ENCODE measurements at places on chromosomes 1 and 21. TPM values are rescaled to one million over a fixed set of nuclear protein-coding genes. Genes with fewer than 3 reads are reported as not detected.

Gene SPATA1
- not detected for total RNA-seq

GRCh38 chr1:37719572-37720195 lies 27.4 kb downstream of the CDCA8 start:
- H3K36me3 ChIP-seq: no peaks in the 10 kb centered on the region
- DNase-seq: peak; percentile 34
- no peak overlapping the region for H3K4me3 ChIP-seq
- no peaks in the 10 kb centered on the region for H3K4me1 ChIP-seq

DNA sequence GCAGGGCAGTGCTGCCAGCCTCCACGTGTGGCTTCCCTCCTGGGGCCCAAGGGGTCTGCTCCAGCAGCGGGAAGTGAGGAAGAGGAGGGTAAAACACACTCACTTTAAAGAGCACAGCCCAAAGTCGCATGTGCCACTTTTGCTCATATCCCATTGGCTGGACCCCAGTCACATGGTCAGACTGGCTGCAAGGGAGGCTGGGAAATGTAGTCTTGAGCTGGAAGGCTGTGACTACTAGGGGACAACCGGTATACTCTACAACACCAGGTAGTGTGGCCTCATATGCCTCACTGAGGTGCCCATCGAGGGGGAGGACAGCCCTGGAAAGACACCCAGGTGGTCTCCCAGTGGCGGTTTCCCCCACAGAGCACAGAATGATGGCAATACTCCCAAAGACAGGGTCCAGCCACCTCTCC lies 45.2 kb downstream of the CAMK2N1 start:
- no peak overlapping the region for H3K4me3 ChIP-seq
- no peak overlapping the region for H3K27ac ChIP-seq
- peak; percentile 66 for DNase-seq
- H3K4me1 ChIP-seq: no peaks in the 10 kb centered on the region
- H3K36me3 ChIP-seq: no peaks in the 10 kb centered on the region

Gene LMX1A
- total RNA-seq: 1.8 TPM

GRCh38 chr1:66182551-66183178 lies 351.3 kb upstream of the SGIP1 start:
- H3K27ac ChIP-seq: no peak overlapping the region
- no peaks in the 10 kb centered on the region for H3K27me3 ChIP-seq
- no peaks in the 10 kb centered on the region for H3K4me1 ChIP-seq
- H3K4me3 ChIP-seq: no peak overlapping the region
- no peaks in the 10 kb centered on the region for H3K36me3 ChIP-seq
- no peak for DNase-seq

- H3K27me3 ChIP-seq: no peaks in the 10 kb centered on the region
- DNase-seq: no peak
These were observed 7.2 kb upstream of the MRPL39 start for GRCh38 chr21:25614441-25614840.

GRCh38 chr1:38915352-38915948 lies 26.2 kb downstream of the RHBDL2 start:
- no peak overlapping the region for H3K4me3 ChIP-seq
- H3K27me3 ChIP-seq: no peaks in the 10 kb centered on the region
- no peaks in the 10 kb centered on the region for H3K36me3 ChIP-seq
- H3K27ac ChIP-seq: no peak overlapping the region
- DNase-seq: no peak
- H3K4me1 ChIP-seq: no peaks in the 10 kb centered on the region

DNA sequence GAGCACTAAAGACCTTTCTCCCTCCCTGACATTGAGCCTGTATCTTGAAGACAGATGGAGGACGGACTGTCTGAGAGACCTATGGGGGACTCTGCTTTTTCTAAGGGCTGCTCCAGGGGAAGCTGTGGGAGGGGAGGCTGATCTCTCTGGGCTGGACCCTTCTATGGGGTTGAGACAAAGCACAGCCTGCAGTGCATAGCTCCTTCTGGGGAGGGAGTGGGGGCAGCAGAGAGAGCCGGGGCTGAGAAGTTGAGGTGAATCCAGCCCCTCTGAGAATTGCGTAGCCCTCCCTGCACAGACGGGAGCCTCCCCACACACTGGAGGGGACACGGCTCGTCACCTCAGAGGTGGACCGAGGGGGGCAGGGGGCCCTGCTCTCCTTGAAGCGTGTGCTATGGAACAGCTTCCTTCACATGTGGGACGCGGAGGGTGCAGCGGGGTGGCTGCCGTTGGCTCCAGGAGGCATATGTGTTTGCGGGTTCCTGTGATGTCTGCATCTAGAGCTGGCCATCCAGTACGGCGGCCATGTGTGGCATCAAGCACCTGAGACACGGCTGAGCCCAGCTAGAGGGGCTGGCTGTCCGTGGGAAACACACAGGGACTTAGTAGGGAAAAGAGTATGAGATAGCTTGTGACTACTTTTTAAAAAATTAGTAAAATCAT lies 299.1 kb downstream of the CAMTA1 start:
- no peak overlapping the region for H3K4me3 ChIP-seq
- DNase-seq: no peak
- no peak overlapping the region for H3K27ac ChIP-seq
- H3K36me3 ChIP-seq: no peaks in the 10 kb centered on the region

GRCh38 chr1:158951956-158952355 lies 20.6 kb downstream of the PYHIN1 start:
- no peaks in the 10 kb centered on the region for H3K36me3 ChIP-seq
- H3K27ac ChIP-seq: no peak overlapping the region
- H3K4me1 ChIP-seq: no peaks in the 10 kb centered on the region
- peak; percentile 74 for DNase-seq

DNA sequence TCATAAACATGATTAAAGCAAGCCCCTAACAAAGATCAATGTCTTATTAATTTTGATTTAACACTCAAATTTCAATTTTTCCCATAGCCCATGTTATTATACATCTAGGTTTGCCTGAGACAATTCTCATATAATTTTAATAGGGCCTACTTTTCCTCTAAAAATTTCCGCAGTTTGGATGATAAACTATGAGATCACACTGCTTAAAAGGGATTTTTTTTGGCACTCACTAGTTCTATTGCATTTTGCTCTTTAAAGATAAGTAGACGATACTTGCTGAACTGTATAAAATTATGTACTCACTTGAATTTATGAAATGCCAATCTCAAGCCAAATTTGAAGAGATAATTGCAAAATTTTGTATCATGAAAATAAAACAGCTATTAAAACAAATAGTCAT lies 480.4 kb upstream of the ZRANB2 start:
- no peak overlapping the region for H3K4me3 ChIP-seq
- no peaks in the 10 kb centered on the region for H3K27me3 ChIP-seq
- no peaks in the 10 kb centered on the region for H3K36me3 ChIP-seq
- H3K27ac ChIP-seq: no peak overlapping the region
- DNase-seq: no peak

- no peaks in the 10 kb centered on the region for H3K4me1 ChIP-seq
- no peak for DNase-seq
- H3K27me3 ChIP-seq: no peaks in the 10 kb centered on the region
- H3K4me3 ChIP-seq: no peak overlapping the region
- no peaks in the 10 kb centered on the region for H3K36me3 ChIP-seq
- H3K27ac ChIP-seq: no peak overlapping the region
These were observed 21.7 kb downstream of the RHBG start for GRCh38 chr1:156390469-156391365.

- H3K4me1 ChIP-seq: no peaks in the 10 kb centered on the region
- no peaks in the 10 kb centered on the region for H3K36me3 ChIP-seq
- no peak overlapping the region for H3K4me3 ChIP-seq
- no peak for DNase-seq
- H3K27ac ChIP-seq: no peak overlapping the region
These were observed 13.6 kb upstream of the ENAH start for GRCh38 chr1:225666495-225666894.

Gene CACNA1E
- total RNA-seq: 0.47 TPM

Gene FGR
- total RNA-seq: 1.1 TPM

DNA sequence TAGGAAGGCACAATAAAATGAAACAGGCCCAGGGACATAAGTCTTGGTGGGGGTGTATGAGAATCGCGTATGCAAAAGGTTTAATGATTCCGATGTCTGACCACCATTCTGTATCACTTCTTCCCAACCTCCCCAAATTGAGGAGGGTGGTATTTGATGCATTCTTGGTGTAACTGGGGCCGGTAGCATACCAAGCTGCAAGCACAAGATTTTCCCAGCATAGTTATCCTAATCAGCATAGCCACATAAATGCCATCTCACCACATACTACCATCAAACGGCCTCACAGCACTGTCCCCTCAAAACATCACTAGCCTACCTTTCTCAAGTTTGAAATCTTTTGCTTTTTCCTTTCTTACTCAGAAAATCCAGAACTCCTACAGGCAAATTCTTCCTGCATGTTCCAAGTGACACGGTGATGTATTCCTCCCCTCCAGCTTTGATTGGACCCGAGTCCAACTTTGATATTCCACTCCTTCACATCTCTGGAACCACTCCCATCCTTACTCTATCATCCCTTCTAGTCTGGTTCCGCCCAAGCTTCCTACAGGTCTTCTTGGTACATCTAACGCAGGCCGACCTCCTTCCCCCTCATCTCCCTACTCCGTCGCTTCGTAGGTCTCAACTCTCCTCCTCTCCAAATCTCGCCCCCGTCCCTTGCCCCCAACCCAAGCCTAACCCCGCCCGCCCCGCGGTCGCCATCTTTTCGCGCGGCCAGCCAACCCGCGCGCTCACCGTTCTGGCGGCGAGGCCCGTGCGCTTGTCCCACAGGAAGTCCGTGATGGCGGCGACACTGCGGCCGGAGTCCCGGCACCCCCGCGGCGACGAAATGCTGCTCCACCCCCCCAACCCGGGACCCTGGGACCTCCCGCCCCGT lies 600 bp downstream of the CLK2 start:
- peaks cover 4% of the 10 kb centered on the region for H3K36me3 ChIP-seq
- H3K4me3 ChIP-seq: peak overlapping the region; percentile 96
- H3K27me3 ChIP-seq: no peaks in the 10 kb centered on the region
- DNase-seq: no peak
- H3K4me1 ChIP-seq: peaks cover 24% of the 10 kb centered on the region

GRCh38 chr21:41482301-41482700 lies 25.7 kb downstream of the TMPRSS2 start:
- no peaks in the 10 kb centered on the region for H3K27me3 ChIP-seq
- peaks cover 43% of the 10 kb centered on the region for H3K4me1 ChIP-seq
- H3K4me3 ChIP-seq: no peak overlapping the region
- no peak overlapping the region for H3K27ac ChIP-seq
- H3K36me3 ChIP-seq: peaks cover 67% of the 10 kb centered on the region
- no peak for DNase-seq

- H3K27me3 ChIP-seq: no peaks in the 10 kb centered on the region
- DNase-seq: no peak
- no peaks in the 10 kb centered on the region for H3K36me3 ChIP-seq
These were observed 57.5 kb downstream of the CASQ2 start for GRCh38 chr1:115710859-115711624.

Gene CDCA8
- total RNA-seq: 7.4 TPM

- no peaks in the 10 kb centered on the region for H3K4me1 ChIP-seq
- no peak overlapping the region for H3K4me3 ChIP-seq
- no peaks in the 10 kb centered on the region for H3K27me3 ChIP-seq
These were observed 3.4 kb downstream of the CASQ2 start for GRCh38 chr1:115765091-115765490.

- no peak for DNase-seq
- H3K4me1 ChIP-seq: no peaks in the 10 kb centered on the region
- H3K4me3 ChIP-seq: no peak overlapping the region
- no peaks in the 10 kb centered on the region for H3K36me3 ChIP-seq
- H3K27me3 ChIP-seq: no peaks in the 10 kb centered on the region
These were observed 60.1 kb upstream of the NEK2 start for GRCh38 chr1:211735208-211736170.

DNA sequence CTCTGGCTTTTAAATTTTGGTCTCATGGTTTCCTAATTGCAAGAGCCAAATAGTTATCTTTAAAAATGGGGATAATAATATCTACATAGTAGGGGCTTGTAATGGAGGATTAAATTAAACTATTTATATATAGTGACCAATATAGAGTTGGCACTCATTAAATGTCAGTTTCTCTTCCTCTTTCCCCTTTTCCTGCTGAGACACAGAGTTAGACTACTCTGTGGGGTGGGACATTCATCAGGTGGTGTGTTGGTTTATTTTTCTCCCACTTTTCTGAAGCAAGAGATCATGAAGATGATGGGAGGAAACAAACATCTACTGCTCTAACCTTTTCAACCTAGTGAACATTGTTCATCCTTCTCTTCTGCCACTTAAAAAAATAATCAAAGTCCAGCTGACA lies 17.3 kb upstream of the RAP1A start:
- H3K27ac ChIP-seq: peak overlapping the region; percentile 58
- H3K4me3 ChIP-seq: no peak overlapping the region
- H3K4me1 ChIP-seq: peaks cover 20% of the 10 kb centered on the region
- H3K36me3 ChIP-seq: no peaks in the 10 kb centered on the region
- no peak for DNase-seq
- no peaks in the 10 kb centered on the region for H3K27me3 ChIP-seq

Gene AIRE
- total RNA-seq: not detected

Gene BTBD19
- total RNA-seq: 3.9 TPM

Gene AUNIP
- total RNA-seq: 1.6 TPM

- H3K27me3 ChIP-seq: no peaks in the 10 kb centered on the region
- H3K4me1 ChIP-seq: peaks cover 28% of the 10 kb centered on the region
- peaks cover 18% of the 10 kb centered on the region for H3K36me3 ChIP-seq
- DNase-seq: no peak
- no peak overlapping the region for H3K27ac ChIP-seq
These were observed 51.3 kb downstream of the PRKCZ start for GRCh38 chr1:2101531-2101930.

DNA sequence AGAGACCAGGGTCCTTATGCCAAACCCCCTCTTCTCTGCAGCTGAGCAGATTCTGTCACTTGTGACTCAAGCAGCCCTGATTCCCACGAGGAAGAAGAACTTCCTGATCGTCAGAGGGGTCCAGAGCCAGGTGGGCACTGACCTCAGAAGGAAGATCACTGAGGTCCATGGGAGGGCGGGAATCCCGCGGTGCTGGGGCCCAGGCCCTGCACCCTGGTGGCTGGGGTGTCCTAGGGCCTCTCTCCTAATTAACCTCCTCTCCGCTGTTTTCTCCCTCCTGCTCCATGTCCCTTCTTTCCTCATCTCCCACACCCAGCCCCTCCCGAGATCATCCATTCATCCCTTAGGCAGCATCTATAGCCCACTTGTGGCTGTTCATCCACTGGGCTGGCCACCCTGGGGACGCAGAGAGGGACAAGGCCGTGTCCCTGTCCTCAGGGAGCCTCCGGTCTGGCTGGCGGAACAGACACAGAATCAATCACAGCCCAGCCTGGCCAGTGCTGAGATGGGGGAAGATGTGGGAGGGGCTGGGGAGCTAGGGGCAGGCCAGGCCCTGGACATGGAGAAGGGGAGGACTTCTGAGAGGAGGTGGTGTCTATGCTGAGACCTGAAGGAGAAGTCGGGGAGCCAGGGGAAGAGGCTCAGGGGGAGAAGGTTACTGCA lies 638.3 kb downstream of the MATN1 start:
- no peak overlapping the region for H3K27ac ChIP-seq
- DNase-seq: no peak
- H3K36me3 ChIP-seq: no peaks in the 10 kb centered on the region
- H3K27me3 ChIP-seq: no peaks in the 10 kb centered on the region
- no peak overlapping the region for H3K4me3 ChIP-seq
- no peaks in the 10 kb centered on the region for H3K4me1 ChIP-seq

Gene UAP1
- 122 TPM for total RNA-seq

Gene DISC1
- total RNA-seq: 39.6 TPM
